ENCODE measurements at places on chromosomes 1 and 21.
A peak's percentile ranks its signal among the peaks of the same experiment; 100 is the strongest.

GRCh38 chr1:110255392-110255787, 45.3 kb downstream of the KCNC4 start:
- DNase-seq = no peak

GRCh38 chr1:79304131-79304530, 297.6 kb upstream of the ADGRL4 start:
- no peak for DNase-seq

GRCh38 chr21:17436626-17437111, 76.2 kb upstream of the CXADR start:
- no peak for DNase-seq

- peak; percentile 71 for DNase-seq
These were observed 7.3 kb downstream of the SH3BGRL3 start for GRCh38 chr1:26287033-26287711.

- no peak for DNase-seq
These were observed 24.2 kb upstream of the EYA3 start for GRCh38 chr1:28112388-28113241.

- DNase-seq = no peak
These were observed 23.5 kb downstream of the SOD1 start for GRCh38 chr21:31683029-31683428.

GRCh38 chr1:87115317-87115890, 201.0 kb downstream of the HS2ST1 start:
- no peak for DNase-seq

DNA sequence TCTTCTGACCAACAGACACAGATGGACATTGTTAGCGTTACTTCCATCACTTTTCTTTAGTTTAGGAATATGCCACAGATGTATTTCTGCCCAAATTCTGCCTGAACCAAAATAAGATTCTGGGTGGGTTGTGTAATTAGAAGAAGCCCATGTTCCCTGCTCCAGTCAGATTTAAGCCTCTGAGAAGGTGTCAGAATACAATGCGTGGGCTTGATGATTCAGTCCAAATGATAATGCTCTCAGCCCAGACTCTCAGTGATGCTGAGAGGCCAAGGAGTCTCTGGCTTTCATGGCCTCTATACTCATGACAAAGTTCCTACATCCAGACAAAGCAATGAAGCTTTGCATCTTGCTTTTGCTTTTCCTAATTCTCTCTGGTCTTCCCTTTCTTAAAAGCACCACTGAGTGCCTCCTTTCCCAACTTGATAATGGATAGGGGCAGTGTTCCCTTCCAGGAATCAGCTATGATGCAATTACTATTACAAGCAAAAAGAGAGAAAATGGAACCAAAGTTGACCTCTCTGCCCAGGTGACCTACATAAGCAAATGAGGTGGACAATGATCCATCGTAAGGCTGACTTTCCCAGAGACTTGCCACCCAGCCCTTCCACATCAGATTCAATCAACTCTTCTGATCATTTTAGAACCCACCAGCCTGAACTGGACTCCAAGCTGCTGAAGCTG, 8.8 kb downstream of the SEC16B start:
- no peak for DNase-seq

GRCh38 chr1:91795591-91796389, 90.2 kb downstream of the TGFBR3 start:
- DNase-seq = no peak

DNA sequence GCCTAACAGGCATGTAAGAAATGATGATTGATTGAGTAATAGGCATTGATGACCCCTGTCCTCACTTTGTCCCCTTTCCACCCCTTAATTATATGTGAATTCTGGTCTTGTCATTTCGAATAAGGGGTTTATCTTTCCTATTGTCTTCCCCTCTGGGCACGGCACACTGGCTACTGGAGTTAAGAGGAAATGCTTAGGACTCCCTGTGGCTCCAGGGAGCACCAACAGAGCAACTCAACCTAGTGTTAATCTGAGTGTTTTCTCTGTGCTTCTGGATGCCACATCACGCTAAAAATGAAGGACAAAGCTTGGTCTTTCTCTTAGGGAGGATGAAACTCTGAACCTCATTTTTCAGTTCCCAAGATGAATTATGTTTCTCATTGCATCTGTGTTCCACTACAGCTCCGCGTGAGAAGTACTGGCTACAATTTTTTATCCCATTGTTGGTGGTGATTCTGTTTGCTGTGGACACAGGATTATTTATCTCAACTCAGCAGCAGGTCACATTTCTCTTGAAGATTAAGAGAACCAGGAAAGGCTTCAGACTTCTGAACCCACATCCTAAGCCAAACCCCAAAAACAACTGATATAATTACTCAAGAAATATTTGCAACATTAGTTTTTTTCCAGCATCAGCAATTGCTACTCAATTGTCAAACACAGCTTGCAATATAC, 5.3 kb downstream of the FCER1A start:
- DNase-seq = no peak

- no peak for DNase-seq
These were observed 3.0 kb downstream of the PEAR1 start for GRCh38 chr1:156896490-156897033.

GRCh38 chr21:20016435-20017005, 981.7 kb upstream of the NCAM2 start:
- no peak for DNase-seq

DNA sequence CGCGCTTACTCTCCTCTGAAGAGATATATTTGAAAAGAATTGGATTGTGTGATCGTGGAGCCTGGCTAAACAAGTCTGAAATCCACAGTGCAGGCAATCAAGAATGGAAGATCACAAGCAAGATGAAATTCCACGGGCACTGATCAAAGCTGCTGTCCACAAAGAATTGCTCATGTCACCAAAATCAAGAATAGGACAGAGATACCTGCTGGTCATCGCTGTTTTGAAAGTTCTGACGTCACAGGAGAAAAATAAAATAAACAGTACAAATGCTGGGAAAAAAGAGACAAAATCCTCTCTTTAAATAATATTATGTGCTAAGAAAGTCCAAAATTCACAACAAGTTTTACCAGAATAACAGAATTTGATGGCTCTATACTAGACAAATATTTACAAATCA, 12.0 kb upstream of the DESI2 start:
- DNase-seq = no peak

DNA sequence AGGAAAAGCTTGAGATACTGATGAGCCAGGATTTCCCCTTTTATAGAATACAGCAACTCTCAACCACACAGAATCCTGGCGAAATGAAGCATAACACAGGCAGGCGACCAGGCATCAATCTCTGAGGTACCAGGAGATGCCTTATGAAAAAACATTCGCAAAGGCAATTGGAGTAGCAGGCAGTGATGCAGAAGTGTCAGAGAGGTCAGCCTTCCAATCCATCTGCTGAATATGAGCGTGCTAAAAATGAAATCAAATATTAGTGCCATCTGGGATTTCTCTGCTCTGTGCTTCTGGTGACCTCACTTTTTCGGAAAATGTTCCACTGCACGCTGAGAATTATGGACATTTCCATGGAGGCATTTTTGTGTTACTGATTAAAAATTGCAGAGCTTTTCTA, 258.8 kb downstream of the VAV3 start:
- no peak for DNase-seq

DNA sequence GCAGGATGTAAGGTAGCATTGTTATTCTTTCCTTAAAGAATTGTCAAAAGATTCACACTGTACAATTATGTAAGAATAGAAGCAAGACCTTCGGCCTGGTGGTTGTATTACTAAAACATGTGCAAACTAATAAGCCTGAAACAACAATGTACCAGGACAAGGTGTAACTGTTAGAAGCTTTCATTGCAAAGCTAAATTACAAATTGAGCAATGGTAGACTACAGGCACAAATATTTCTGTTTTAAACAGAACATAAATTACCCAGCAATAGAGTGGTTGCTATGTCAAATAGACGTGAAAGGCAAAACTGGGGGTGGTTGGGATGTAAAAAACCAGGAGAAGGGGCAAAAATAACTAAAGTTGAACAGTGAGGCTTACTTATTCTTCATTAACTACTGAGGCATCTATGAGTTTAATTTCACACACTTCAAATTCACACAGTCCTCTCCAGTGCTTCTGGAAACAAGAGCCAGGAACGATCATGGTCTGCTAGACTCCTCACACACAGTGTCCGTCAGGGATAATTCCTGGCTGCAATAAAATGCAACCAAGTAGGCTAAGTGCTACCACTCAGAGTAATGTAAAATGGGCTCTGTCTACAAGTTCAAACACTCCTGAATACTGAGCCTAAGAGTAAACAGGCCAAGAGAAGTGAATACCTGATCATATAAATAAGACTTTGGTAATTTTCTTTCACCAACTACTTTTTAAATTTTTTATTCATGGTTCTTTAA, 39.3 kb upstream of the C1orf198 start:
- DNase-seq = no peak

DNA sequence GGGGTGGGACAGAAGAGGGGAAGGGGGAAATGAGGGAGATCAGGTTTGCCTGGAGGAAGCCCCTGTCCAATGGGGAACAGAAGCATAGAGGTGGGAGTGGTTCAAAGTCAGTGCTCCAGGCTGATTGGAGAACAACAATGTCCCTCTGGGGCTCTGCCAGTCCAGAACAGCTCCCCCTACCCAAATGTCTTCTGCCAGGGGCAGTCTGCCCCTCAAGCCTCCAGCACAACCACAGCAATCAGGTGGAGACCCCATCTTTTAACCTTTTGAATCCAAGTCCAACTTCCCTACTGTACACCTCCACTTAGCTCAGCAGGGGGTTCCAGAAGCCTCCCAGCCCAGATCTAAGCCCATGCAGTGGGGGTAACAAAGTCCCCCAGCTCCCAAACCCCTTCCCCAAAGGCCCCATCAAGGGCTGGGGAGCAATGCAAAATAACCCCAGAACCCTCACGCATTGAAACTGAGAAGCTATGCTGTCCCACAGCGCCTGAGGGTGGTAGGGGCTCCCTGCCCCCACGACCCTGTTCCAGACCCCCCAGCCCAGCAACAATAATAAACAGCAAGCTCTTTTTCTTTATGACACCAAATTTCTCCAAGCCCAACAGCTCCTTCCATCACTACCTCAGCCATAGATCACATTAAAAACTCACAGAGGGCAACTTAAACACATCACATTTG, 3.3 kb downstream of the AHDC1 start:
- no peak for DNase-seq

GRCh38 chr1:247681288-247681897, 1.9 kb upstream of the OR13G1 start:
- DNase-seq = no peak

GRCh38 chr1:183970516-183971300, 66.8 kb downstream of the COLGALT2 start:
- DNase-seq = no peak

DNA sequence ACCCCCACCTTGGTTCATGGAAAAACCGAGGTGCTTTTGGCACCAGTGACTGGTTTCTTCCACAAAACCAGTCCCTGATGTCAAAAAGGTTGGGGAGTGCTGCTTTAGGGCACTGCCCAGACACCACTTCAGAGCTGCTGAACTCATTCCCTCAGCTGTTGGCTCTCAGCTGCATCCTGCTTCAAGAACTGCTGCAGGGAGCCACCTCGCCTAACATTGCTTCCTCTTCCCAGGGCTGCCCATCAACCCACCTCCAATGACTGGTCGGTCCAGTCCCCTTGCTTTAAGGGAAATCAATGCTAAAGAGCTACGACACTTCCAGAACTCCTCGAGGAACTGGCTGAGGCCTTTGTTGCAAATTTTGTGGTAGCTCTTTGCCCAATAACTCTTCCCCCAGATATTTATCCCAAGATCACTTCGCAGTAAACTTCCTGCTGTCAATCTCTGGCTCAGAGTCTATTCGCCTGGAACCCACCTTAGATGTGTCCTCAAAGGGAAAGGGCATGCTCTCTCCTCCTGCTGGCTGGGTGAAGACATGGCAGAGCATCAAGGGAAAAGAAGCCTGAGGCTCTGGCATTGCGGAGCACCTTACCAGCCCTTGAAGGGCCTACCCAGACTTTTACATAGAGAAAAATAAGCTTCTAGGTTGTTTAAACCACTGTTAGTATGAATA, 29.0 kb downstream of the C1orf52 start:
- no peak for DNase-seq

GRCh38 chr1:193355178-193355577, 168.8 kb upstream of the B3GALT2 start:
- DNase-seq = no peak

- no peak for DNase-seq
These were observed 6.0 kb downstream of the DLGAP3 start for GRCh38 chr1:34923490-34923889.

GRCh38 chr1:110047463-110047862, 13.0 kb downstream of the STRIP1 start:
- no peak for DNase-seq

GRCh38 chr1:75765697-75766355, 20.2 kb upstream of the RABGGTB start:
- no peak for DNase-seq

- DNase-seq = no peak
These were observed 74.7 kb upstream of the COL6A1 start for GRCh38 chr21:45906859-45907258.

DNA sequence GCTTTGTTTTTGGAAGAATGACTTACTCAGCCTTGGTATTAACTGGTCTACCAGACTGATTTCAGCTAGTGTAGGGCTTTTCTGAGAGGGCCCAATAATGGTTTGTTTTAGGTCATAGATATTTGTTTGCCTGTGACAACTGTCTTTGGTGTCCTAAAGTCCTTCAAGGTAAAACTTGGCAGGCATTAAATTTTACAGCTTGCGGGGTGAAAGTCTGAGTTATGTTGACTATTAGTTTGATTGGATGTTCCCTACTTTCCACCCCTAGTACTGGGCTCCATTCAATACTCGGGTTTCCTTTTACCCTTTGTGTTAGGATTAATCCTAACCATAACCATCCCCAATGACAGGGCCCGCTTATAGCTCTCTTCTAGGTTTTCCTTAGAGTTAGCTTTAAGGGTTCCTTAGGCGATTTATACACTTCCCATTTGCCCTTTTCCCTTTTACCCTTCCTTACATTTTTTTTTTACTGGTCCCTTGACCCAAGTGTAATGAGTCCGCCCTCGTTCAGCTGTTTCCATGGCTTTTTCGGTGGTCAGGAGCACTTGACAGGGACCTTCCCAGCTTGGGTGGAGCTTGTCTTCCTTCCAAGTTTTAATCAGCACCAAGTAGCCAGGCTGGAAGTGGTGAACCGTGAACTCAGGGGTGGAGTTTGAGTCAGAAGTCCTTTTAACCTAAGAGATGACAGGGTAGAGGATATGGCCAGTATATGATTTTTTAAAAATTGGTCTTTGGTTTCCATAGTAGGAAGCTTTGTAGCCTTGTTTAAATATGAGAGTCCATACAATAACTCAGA, 28.5 kb upstream of the LCE5A start:
- no peak for DNase-seq

DNA sequence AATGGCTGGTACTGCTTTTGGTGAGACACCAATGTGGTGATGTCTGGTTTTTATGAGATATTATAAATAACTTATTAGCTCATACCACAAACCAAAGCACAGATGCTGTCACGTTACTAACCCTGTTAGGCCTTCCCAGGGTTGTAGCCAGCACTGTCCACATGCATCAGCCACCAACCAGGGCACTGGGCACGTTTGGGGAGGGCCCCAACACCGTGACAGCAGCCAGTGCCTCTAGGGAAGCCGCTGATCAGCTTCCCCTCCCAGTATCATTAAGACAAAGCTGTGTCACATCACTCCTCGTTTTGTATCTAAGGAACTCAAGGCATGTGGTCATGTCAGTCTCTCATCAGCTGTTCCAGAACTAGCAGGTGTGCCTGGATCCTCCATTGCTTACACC, 13.9 kb downstream of the URB1 start:
- no peak for DNase-seq

- DNase-seq = no peak
These were observed 9.4 kb upstream of the UAP1 start for GRCh38 chr1:162551969-162552683.

- DNase-seq = no peak
These were observed 14.5 kb downstream of the HHAT start for GRCh38 chr1:210342986-210343780.

- DNase-seq = no peak
These were observed 42.5 kb downstream of the KDM5B start for GRCh38 chr1:202765721-202766120.
